Mesothelial cell of epicardium (in vitro differentiated cells): ENCODE measurements at places on chromosomes 1 and 21. TPM values are rescaled to one million over a fixed set of nuclear protein-coding genes. Genes with fewer than 3 reads are reported as not detected.
A peak's percentile ranks its signal among the peaks of the same experiment; 100 is the strongest.

GRCh38 chr1:207644852-207645634, at the start of gene CR1L:
CR1L (plus strand) TSS chr1:207645133; CDS start chr1:207645234, 101 bp downstream.
- H3K36me3 ChIP-seq: no peaks in the 10 kb centered on the region
- DNase-seq: no peak
- H3K27me3 ChIP-seq: peaks cover 8% of the 10 kb centered on the region
- H3K4me3 ChIP-seq: no peak within 1 kb of the TSS
- H3K27ac ChIP-seq: no peak within 1 kb of the TSS

TACSTD2 gene
- total RNA-seq: 22.7 to 25.3 TPM (median 25.0 TPM) in 3 replicates

DNA sequence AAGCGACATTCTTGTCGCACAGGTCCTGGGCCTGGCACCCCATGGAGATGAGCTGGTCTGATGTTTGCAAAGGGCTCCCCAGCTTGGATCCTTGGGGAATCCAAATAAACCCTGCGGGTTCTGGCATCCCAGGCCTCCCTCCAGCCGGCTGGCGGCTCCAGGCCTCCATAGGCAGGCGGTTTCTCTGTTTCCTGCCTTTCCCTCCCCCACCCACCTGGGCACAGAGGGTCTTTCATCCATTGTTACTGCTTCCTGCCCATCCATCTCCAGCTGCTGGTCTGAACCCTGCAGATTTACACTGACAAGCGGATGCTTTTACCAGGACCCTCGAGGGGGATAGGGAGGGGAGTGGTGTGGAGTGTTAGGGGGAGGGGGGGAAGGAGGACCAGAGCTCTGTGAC, 39.1 kb upstream of the ID3 start:
- no peak for DNase-seq
- no peak overlapping the region for H3K4me3 ChIP-seq
- peak overlapping the region; percentile 85 for H3K27ac ChIP-seq
- no peaks in the 10 kb centered on the region for H3K27me3 ChIP-seq
- peaks cover 66% of the 10 kb centered on the region for H3K4me1 ChIP-seq

- no peak for DNase-seq
- H3K27me3 ChIP-seq: no peaks in the 10 kb centered on the region
- H3K36me3 ChIP-seq: peaks cover 14% of the 10 kb centered on the region
- no peaks in the 10 kb centered on the region for H3K4me1 ChIP-seq
These were observed 25.1 kb downstream of the IARS2 start for GRCh38 chr1:220119043-220119512.

OR6N1 gene
- not detected in 3 replicates for total RNA-seq

DNA sequence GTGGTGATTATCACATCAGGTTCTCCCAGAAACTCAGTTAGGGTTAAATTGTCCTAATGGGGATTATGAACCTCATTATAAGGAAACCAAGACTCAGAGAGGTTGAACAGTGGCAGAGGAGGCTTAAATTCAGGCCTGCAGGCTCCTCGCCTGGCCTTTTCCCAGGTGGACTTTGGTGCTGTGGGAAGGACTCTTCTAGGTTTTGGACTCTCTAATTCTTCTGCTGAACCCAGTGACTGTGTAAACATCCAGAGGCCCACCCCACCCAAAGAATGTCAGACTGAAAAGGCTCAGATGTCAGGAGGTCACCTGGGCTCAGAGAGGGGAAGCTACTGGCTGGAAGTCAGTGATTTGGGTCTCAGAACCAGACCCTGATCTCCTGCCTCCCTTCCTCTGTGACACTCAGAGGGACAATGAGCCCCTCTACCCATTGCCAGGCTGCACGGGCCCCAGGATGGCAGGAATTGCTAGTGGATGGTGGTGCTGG, 2.5 kb downstream of the ZNF362 start:
- peak overlapping the region; percentile 99 for H3K4me3 ChIP-seq
- H3K4me1 ChIP-seq: peaks cover 55% of the 10 kb centered on the region
- H3K27me3 ChIP-seq: no peaks in the 10 kb centered on the region
- DNase-seq: no peak

- peaks cover 11% of the 10 kb centered on the region for H3K36me3 ChIP-seq
- no peaks in the 10 kb centered on the region for H3K4me1 ChIP-seq
- no peak overlapping the region for H3K4me3 ChIP-seq
- H3K27me3 ChIP-seq: no peaks in the 10 kb centered on the region
- no peak for DNase-seq
These were observed 28.3 kb downstream of the GPR157 start for GRCh38 chr1:9100471-9101043.

DNA sequence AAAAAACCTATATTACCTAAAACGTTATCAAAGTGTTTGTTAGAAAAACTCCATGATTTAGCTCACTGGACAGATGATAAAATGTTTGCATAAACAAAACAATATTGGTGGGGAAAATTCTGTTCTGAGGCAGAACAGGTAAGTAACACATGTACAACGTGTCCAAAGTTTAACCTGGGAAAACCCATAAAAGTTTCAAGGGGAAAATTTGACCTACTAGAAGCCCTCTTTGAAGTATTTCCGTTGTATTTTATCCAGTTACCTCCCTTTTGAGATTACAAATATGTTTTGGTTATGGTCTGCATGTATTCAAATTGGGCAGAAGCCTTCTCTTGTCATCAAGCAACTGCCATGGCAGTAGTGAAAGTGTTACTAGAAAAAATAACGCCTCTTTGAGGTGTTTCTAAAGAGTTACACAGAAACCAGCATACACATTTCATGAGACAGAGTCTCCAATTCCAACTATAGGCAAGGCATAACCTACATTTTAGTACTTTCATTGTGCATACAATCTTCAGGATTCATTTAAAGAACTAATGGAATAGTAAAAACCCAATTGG, 58.0 kb upstream of the PDC start:
- DNase-seq: no peak
- H3K27ac ChIP-seq: no peak overlapping the region
- no peaks in the 10 kb centered on the region for H3K4me1 ChIP-seq
- no peaks in the 10 kb centered on the region for H3K36me3 ChIP-seq
- no peak overlapping the region for H3K4me3 ChIP-seq
- H3K27me3 ChIP-seq: no peaks in the 10 kb centered on the region

NID1 gene
- total RNA-seq: 42.4 to 45.5 TPM (median 45.0 TPM) in 3 replicates

GRCh38 chr1:231806623-231807495, 180.3 kb downstream of the DISC1 start:
- no peak for DNase-seq
- no peaks in the 10 kb centered on the region for H3K4me1 ChIP-seq
- no peak overlapping the region for H3K4me3 ChIP-seq
- peaks cover 5% of the 10 kb centered on the region for H3K36me3 ChIP-seq
- no peaks in the 10 kb centered on the region for H3K27me3 ChIP-seq

DNA sequence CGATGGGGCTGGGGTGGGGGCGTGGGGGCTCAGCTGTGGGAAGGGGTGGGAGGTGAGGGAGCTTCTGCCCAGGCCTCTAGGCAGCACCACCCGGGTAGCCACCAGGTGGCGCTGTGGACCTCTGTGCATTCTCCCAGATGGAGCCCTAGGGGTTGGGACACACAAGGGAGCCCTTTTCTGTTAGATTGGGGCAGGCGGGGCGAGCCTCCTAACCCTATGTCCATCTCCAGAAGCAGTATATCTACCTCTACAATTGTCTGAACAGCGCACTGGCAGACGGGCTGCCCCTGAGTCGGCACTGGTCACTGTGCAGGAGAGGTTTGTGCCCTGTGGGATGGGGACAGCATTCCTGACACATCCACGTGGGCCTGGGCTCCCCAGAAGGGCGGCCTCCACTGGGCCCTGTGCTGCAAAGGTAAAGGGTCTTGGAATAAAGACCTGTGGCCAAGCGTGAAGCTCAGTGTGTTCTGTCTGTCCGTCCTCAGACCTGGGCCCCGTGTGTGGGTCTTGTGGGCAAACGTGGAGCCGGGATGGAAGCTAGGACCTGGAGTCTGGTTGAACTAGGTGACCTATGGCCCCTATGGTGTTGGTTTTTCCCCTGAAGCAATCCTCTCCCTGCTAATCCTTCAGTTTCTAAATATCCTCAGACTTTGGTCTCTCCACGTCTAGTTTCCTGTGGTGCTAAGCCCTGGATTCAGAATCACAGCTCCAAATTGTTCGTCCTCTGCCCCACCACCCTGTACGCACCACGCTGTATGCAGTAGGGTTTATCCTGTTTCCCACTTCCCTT, 4.4 kb upstream of the LGR6 start:
- peaks cover 20% of the 10 kb centered on the region for H3K27me3 ChIP-seq
- no peak overlapping the region for H3K27ac ChIP-seq
- H3K4me3 ChIP-seq: no peak overlapping the region
- no peaks in the 10 kb centered on the region for H3K36me3 ChIP-seq
- DNase-seq: peak; percentile 75

- H3K36me3 ChIP-seq: no peaks in the 10 kb centered on the region
- H3K27ac ChIP-seq: no peak overlapping the region
- peak; percentile 29 for DNase-seq
These were observed 48.7 kb upstream of the COL6A2 start for GRCh38 chr21:46048926-46049889.

DNA sequence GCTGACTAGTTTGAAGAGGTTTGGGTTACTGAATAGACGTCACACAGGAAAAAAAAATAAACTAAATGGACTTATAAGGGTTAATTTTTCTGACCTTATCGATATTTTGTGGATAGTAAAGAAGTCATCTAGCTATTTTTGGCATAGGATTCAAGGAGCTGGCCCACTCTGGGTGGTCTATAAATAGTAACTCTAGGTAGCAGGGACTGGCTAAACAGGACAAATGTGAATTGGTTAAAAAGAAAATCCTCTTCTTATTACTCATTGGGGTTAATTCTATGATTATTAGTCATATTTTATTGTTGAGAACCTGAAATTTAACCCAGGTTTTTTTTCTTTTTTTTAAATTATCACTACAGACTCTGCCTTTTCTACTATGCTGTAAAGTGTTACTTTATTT, 61.7 kb downstream of the ATF6 start:
- H3K4me3 ChIP-seq: no peak overlapping the region
- H3K27me3 ChIP-seq: no peaks in the 10 kb centered on the region
- H3K27ac ChIP-seq: no peak overlapping the region
- peaks cover 42% of the 10 kb centered on the region for H3K36me3 ChIP-seq
- no peak for DNase-seq

DNA sequence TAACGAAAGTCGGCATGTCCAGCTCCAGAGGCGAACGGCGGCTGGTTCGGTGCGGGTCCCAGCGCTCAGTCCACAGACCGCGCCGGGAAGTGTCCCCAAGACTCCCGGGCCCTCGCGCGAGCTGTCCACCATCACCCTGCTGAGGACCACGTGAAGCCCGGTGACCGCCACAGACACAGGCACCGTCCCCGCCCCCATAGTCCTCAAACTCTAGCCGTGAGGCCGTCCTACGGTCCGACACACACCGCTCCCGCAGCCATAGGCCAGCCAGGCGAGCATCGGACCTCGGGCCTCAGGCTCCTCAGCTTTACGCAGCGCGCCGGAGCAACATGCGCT, 535 bp downstream of the SETD4 start:
- peak; percentile 28 for DNase-seq
- H3K27me3 ChIP-seq: no peaks in the 10 kb centered on the region
- H3K27ac ChIP-seq: peak overlapping the region; percentile 95

GRCh38 chr21:35943752-35944151, 116.6 kb downstream of the SETD4 start:
- H3K27ac ChIP-seq: no peak overlapping the region
- no peak overlapping the region for H3K4me3 ChIP-seq
- no peak for DNase-seq
- peaks cover 2% of the 10 kb centered on the region for H3K4me1 ChIP-seq
- peaks cover 5% of the 10 kb centered on the region for H3K27me3 ChIP-seq
- no peaks in the 10 kb centered on the region for H3K36me3 ChIP-seq

LIN28A gene
- 0.09 TPM in 1 of 3 replicates, not detected in the others for total RNA-seq

CCDC185 gene
- not detected in 3 replicates for total RNA-seq

GRCh38 chr1:118841521-118841920, 146.6 kb downstream of the TBX15 start:
- no peak for DNase-seq
- no peaks in the 10 kb centered on the region for H3K4me1 ChIP-seq
- peaks cover 25% of the 10 kb centered on the region for H3K27me3 ChIP-seq
- H3K4me3 ChIP-seq: no peak overlapping the region
- no peaks in the 10 kb centered on the region for H3K36me3 ChIP-seq

DNA sequence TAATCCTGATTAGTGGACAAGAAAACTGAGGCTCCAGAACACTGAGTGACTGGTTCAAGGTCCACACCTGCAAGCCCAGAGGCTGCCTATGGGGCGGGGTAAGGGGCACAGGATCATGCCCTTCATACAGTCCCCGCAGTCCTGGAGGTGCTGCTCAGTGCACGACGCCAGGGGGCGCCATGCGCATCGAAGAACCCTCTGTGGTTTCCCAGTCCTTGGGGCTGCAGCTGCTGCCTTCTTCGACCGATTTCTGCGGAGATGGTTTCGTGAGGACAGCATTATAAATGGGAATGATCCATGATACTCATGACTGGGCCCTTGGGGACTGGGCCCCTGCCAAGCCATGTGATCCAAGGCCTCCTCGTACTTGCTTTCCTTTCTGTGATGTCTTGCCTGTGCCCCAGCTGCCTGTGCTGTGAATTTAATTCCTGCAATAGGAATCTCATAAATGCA, 37.1 kb upstream of the ARHGEF10L start:
- H3K36me3 ChIP-seq: no peaks in the 10 kb centered on the region
- H3K27ac ChIP-seq: no peak overlapping the region
- no peaks in the 10 kb centered on the region for H3K27me3 ChIP-seq
- peaks cover 6% of the 10 kb centered on the region for H3K4me1 ChIP-seq

CAMSAP2 gene
- 47.9 to 48.2 TPM (median 48.2 TPM) in 3 replicates for total RNA-seq

TNFRSF4 gene
- total RNA-seq: 0.18 to 0.34 TPM (median 0.29 TPM) in 3 replicates

- H3K27ac ChIP-seq: no peak overlapping the region
- no peak for DNase-seq
- H3K4me3 ChIP-seq: no peak overlapping the region
- peaks cover 36% of the 10 kb centered on the region for H3K4me1 ChIP-seq
These were observed 2.1 kb upstream of the KIF21B start for GRCh38 chr1:201025571-201026002.

KLHDC7A gene
- 0.04 to 0.11 TPM (median 0.05 TPM) in 3 replicates for total RNA-seq

- H3K4me3 ChIP-seq: no peak overlapping the region
- peaks cover 4% of the 10 kb centered on the region for H3K36me3 ChIP-seq
- H3K27ac ChIP-seq: no peak overlapping the region
- H3K27me3 ChIP-seq: no peaks in the 10 kb centered on the region
These were observed 75.6 kb downstream of the LMO4 start for GRCh38 chr1:87404296-87404695.

- no peak overlapping the region for H3K27ac ChIP-seq
- no peak for DNase-seq
- no peaks in the 10 kb centered on the region for H3K36me3 ChIP-seq
- peaks cover 12% of the 10 kb centered on the region for H3K4me1 ChIP-seq
These were observed 1.7 kb downstream of the SEMA6C start for GRCh38 chr1:151144474-151145303.

C8B gene
- not detected in 3 replicates for total RNA-seq

- no peaks in the 10 kb centered on the region for H3K27me3 ChIP-seq
- DNase-seq: no peak
- no peak overlapping the region for H3K4me3 ChIP-seq
- H3K36me3 ChIP-seq: peaks cover 28% of the 10 kb centered on the region
These were observed 96.5 kb downstream of the USP25 start for GRCh38 chr21:15826147-15826780.

KPRP gene
- total RNA-seq: not detected in 3 replicates
